Urinary bladder (tissue), 4 donors: ENCODE measurements at places on chromosomes 13 and 19. TPM values are rescaled to one million over a fixed set of nuclear protein-coding genes. Genes with fewer than 3 reads are reported as not detected.

GRCh38 chr13:31198519-31198918 is 1.3 kb upstream of the B3GLCT start:
- no peak for DNase-seq

Gene CRX
- total RNA-seq = not detected

DNA sequence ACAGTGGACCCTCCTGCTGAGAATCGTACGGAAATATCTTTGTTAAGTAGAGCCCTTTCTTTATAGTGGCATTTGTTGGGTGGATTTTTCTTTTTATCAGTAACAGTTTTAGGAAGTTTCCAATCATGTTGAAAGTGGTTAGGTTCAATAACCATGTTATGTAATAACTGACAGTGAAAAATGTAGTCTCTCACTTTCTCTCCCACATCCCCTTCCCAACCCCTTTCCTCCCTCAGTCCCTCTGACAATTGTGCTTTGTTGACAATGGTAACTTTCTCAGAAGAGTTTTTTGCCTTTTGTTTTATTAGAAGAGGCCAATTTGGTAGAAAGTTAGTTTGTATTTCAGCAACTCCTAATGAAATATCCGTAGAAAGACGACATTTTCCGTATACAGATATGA is 77.8 kb upstream of the SLAIN1 start:
- DNase-seq = no peak

DNA sequence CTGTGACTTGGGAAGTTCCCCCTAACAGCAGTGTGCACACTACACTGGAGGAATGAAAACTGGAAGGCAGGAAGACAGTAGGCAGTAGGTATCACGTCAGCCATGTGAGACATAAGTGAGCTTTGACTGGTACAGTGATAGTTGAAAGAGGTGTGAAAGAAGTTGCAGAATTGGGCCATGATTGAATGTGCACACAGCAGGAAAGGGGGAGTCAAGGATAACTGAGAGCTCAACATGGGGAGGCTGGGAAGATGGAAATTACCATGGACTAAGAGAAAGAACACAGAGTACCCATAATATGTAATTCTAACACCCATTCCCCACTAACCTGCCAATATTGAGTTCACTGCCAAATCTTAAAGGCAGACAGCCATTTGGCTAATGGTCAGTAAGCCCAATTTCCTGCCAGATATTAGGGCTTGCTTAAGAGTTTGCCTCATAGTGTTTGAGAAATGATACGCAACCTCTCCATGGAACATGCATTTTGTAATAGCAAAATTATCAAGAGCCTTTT is 321.7 kb downstream of the DCT start:
- no peak for DNase-seq

Gene ATP4A
- not detected for total RNA-seq

- DNase-seq = no peak
Observed at GRCh38 chr19:6473647-6474046, 7.9 kb downstream of the DENND1C start.

GRCh38 chr19:16026131-16026530 is 50.2 kb upstream of the TPM4 start:
- no peak for DNase-seq

DNA sequence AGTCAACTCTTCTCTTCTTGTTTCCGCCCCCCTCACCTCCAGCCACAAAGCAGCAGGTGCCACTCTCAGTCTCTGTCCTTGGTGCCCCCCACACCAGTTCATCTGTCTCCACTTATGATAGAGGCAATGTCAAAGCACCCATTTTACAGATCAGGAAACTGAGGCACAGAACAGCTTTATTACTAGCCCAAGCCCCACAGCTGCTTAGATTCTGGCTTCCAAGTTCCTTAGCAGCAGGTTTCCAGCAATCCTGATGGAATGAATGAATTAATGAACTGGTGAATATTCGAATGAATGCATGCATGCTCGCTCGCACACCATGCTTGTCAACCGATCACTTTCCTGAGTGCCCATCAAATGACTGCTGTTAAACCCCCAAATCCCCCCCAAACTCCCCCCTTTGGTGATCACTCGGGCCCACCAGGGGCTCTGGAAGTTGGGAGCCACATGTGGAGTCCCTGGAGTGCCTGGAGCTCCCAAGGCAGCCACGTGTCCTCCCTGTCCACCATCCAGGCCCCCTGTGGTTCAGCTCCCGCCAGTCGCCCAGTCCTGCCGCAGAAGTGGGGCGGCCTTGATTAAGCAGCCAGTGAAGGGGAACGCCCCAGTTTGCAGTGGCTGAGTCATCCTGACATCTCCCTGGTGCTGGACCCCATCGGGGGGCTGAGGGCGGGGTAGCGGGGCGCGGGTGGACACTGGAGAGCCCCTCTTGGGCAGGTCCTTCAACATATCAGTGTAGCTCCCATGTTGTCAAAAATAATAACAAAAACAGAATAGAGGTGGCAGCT is 6.8 kb downstream of the PTPRS start:
- DNase-seq = no peak

GRCh38 chr13:113903912-113904311 is 40.0 kb upstream of the GAS6 start:
- DNase-seq = no peak

Gene ZNF83
- total RNA-seq = 132 TPM

Gene GSX1
- not detected for total RNA-seq

Gene ZNF471
- total RNA-seq = 18.5 TPM

GRCh38 chr19:51688671-51689571 is 4.2 kb upstream of the SPACA6 start:
- DNase-seq = peak; percentile 89

Gene RBM26
- total RNA-seq = 95.6 TPM

DNA sequence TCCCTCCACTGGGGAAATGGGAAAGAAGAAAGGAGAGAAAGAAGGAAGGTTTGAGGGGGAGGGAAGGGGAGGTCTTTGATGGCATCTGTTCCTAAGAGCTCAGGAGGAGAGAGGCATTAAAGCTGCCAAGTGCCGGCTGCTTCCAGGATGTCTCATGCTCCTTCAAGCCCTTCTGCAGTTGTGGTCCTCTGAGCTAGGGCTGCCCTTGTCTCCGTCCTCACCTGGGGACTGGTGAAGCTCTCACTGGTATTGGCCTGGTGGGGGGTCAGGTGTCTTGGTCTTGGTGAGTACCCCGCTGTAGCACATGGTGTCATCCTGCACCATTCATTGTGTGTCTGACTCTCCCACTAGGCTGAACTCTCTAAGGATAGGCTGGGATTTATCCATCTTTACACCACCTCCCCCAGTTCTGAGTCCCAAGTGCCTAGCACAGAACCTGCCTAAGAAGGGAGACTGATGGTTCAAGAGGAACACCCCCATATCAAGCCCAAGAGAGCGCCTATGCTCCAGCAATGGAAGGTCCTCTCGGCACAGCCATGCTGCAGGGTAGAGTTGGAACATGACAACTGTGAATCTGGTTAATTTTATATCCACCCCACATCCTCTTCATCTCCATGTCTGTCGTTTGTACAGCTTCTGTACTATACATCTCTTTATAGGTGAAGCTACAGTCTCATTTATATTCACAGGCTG is 83.7 kb downstream of the AKAP11 start:
- DNase-seq = no peak

Gene SCGB2B2
- 0.32 TPM for total RNA-seq

DNA sequence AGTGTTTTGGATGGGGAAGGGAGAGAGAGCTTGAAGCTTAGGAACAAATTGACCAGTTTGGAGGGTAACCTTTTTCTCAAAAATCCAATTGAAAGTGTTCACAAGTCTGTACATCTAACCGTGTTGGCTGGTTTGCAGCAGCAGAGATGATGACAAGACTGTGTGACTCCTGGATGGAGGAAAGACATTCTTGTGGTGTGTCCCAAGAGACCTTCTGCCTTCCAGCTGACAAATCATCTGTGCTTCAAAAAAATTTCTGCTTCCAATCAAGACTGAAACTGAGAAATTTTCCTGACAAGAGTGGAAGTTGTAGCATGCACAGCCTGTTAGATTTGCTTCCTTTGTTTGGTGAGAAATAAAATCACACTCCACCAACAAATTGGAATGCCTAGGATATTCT is 56.2 kb downstream of the LACC1 start:
- no peak for DNase-seq

- no peak for DNase-seq
Observed at GRCh38 chr19:33022472-33023116, 42.1 kb downstream of the RHPN2 start.

- DNase-seq = no peak
Observed at GRCh38 chr19:7674010-7675005, 2.6 kb upstream of the MCEMP1 start.

- DNase-seq = no peak
Observed at GRCh38 chr19:932648-933552, 7.1 kb downstream of the ARID3A start.

GRCh38 chr13:99297331-99297730 is 9.9 kb downstream of the GPR183 start:
- DNase-seq = no peak

DNA sequence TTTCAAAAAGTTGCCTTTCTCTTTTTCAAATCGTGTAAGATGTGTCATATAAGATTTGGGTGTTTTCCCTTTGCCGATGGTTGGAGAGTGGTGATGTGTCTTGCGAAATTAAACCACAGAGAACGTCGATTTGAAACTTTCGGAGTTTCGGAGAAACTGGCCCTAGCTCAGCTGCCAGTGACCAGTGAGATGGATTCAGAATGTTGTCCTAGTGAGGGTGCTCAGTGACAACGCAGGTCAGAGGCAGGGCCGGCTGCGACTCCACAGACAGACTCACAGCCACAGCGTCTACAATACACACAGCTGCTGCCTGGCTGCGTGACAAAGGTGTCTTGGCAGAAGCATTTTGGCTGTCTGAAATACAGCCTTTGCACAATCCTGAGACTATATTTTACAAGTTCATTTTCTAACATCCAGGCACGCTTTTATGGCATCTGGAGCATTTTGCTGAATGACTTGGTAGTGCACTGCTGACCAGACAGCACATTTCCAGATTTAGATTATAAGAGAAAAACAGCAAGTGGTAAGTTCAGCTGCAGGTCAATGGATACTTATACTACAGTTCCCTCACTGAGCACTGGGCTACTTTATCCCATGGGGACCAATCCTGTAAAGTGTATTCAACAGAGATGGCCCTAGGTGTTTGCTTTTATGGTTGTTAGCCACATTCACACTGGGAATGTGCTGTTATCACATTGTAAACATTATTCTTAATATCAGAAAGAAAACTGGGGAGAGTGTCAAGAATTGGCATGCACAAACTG is 207.5 kb downstream of the KCNRG start:
- no peak for DNase-seq

- DNase-seq = no peak
Observed at GRCh38 chr19:31353833-31354232, 4.6 kb upstream of the TSHZ3 start.

DNA sequence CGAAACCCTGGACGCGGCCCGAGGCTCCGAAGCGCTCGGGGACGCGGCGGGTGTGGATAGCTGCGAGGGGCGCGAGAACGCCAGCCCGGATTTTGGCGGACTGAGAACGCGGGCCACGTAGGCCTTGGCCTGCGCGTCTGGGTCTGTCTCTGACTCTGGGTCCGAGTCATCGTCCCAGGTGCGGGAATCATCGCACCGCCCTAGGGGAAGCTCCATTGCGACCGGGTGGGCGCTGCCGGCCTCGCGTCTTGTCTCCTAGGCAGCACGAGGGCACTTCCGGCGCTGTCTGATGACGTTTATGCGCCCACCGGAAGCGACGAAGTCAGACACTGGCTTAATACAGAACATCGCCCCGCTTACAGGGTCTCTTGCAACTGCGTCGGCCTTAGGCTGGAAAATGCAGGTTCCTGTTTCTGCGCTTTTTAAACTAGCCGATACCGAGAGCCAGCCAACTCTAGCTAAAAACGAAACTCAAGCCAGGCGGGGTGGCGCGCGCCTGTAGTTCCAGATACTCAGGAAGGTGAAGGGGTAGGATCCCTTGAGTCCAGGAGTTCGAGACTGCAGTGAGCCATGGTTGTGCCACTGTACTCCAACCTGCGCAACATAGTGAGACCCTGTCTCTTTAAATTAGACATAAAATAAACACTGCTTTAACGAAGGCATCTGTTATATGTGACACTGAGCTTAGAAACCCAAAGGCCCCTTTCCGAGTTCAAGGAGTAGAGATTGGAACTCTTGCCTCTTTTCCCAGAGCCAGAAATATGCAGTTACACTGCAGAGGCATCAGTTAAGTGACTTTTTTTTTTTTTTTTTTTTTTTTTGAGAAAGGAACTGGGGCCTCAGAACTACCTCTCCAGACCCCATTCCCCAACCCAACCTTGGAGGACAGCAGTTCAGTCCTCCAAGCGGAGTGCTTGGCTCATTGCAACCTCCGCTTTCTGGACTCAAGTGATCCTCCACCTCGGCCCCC is at the start of gene FBXW9:
Gene FBXW9, minus strand, starts transcription at position 266 of the 970 bp plus-strand sequence. Its CDS starts 50 bp downstream, at position 216.
- peak; percentile 89 for DNase-seq

Gene HNRNPM
- 63.7 TPM for total RNA-seq

Gene SULT2B1
- 0.42 TPM for total RNA-seq

GRCh38 chr13:73157031-73157430 is 98.2 kb downstream of the KLF5 start:
- no peak for DNase-seq

Gene IZUMO2
- total RNA-seq = not detected

GRCh38 chr13:32976912-32977311 is 39.3 kb upstream of the KL start:
- no peak for DNase-seq

DNA sequence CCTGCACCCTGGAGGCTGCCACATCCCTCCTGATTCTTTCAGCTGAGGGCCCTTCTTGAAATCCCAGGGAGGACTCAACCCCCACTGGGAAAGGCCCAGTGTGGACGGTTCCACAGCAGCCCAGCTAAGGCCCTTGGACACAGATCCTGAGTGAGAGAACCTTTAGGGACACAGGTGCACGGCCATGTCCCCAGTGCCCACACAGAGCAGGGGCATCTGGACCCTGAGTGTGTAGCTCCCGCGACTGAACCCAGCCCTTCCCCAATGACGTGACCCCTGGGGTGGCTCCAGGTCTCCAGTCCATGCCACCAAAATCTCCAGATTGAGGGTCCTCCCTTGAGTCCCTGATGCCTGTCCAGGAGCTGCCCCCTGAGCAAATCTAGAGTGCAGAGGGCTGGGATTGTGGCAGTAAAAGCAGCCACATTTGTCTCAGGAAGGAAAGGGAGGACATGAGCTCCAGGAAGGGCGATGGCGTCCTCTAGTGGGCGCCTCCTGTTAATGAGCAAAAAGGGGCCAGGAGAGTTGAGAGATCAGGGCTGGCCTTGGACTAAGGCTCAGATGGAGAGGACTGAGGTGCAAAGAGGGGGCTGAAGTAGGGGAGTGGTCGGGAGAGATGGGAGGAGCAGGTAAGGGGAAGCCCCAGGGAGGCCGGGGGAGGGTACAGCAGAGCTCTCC is 6.9 kb upstream of the CEACAM5 start:
- no peak for DNase-seq

- no peak for DNase-seq
Observed at GRCh38 chr13:41196011-41196410, 1.6 kb upstream of the KBTBD7 start.

- DNase-seq = no peak
Observed at GRCh38 chr19:48777720-48778119, 22.4 kb downstream of the FGF21 start.

Gene COL4A1
- 1,096 TPM for total RNA-seq

GRCh38 chr19:54518844-54519243 is 16.2 kb downstream of the LAIR2 start:
- no peak for DNase-seq
